ENCODE measurements at places on chromosomes 13 and 19.

GRCh38 chr13:41327994-41328790, 17.1 kb downstream of the NAA16 start:
- DNase-seq = no peak

- DNase-seq = no peak
These were observed 1635.4 kb upstream of the SLC10A2 start for GRCh38 chr13:104701591-104701990.

GRCh38 chr19:49613374-49613773, 22.4 kb downstream of the PRR12 start:
- no peak for DNase-seq

DNA sequence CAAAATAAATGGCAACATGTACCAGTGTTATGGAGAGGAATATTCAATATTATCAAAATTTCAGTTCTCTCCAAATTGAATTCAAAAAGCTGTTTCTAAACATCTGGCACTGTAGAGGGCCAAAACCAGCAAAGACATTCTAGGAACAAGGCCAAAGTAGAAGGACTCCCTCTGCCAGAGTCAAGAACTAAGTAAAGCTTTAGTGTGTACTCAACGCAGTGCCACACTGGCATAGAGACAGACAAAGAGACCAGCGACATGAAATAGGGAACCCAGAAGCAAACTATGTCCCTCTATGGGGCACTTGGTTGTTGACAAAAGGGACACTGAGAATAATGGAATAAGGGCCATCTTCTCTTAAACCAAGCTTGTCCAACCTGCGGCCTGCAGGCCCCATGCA, 15.6 kb downstream of the SCGB2B2 start:
- no peak for DNase-seq

- DNase-seq = peak; percentile 61
These were observed 11.1 kb upstream of the ARRDC2 start for GRCh38 chr19:17996826-17997316.

DNA sequence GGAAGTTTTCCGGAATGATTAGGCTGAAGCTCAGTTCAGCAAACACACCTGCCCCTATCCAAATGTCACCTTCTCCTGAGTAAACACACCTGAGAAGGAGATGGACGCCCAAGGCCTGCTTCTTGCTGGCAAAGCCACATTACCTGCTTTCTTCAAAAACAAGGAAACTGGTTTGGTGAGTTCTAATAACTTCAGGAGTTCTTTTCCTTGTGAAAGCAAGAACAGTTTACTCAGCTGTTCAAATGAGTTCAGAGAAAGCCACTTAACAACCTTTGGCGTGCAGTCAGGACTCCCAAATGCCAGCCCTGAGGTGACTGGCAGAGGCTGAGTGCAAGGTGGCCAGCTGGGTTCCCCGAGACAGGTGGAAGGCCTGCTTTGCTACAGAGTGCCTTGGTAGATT, 160.5 kb downstream of the STK24 start:
- DNase-seq = peak; percentile 93

Measured in NCI-H1105 treated with DMSO at 0.1 percent for 48 hours (cell line).